ENCODE measurements at places on chromosomes 11 and 22. TPM values are rescaled to one million over a fixed set of nuclear protein-coding genes. Genes with fewer than 3 reads are reported as not detected.
A peak's percentile ranks its signal among the peaks of the same experiment; 100 is the strongest.

Gene SLC22A12
- not detected for total RNA-seq

Gene SLC35E4
- total RNA-seq: 2.4 TPM

Gene CNGA4
- not detected for total RNA-seq

Gene KCNQ1OT1
- total RNA-seq: 4.1 TPM

- no peaks in the 10 kb centered on the region for H3K27me3 ChIP-seq
- H3K4me1 ChIP-seq: peaks cover 23% of the 10 kb centered on the region
- H3K4me3 ChIP-seq: no peak overlapping the region
- H3K27ac ChIP-seq: no peak overlapping the region
- H3K36me3 ChIP-seq: no peaks in the 10 kb centered on the region
Measured at GRCh38 chr11:16194566-16194965, 161.8 kb downstream of the SOX6 start.

DNA sequence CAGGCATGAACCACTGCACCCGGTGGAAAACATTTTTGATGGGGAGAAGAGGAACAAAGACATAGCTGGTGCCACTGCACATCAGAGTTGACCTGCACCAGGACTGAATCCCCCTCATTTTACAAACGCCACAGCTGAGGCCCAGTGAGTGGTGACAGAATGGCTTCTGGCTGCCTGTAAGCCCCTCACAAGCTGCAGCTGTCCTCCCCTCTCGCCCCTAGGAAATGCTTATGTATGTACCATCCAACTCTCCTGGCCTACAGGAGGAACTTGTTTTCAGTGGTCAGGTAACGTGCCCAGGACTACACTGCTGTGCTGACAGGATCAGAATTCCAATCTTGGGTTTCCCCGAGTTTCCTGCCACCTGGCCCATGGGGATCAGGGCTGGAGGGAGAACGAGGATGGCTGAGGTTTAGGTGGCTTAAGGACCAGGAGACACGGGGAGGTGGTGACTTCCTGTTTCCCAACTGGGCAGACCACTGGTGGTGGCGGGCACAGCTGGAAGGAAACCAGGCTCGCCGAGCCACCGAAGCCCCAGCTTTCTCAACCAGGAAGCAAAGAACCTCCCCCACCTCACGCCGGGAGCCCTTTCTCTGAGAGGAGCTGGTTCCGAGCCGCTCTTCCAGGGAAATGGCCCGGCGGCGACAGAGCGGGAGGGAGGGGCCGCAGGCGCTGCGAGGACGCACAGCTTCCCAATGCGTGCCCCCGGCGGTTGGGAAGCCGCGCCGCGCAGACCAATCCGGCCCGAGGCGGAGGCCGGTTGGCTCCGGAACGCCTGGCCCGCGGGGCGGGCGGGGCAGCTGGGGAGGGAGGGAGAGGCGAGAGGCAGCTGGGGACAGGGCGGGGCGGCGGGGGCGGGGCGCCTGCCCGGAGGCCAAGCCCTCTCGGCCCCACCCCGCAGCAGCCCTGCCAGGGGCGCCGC is 1.0 kb upstream of the LRFN4 start:
- no peaks in the 10 kb centered on the region for H3K27me3 ChIP-seq
- peak; percentile 98 for DNase-seq
- peak overlapping the region; percentile 72 for H3K4me3 ChIP-seq
- peaks cover 16% of the 10 kb centered on the region for H3K4me1 ChIP-seq
- peak overlapping the region; percentile 69 for H3K27ac ChIP-seq

- H3K27ac ChIP-seq: peak overlapping the region; percentile 27
- DNase-seq: peak; percentile 46
- no peaks in the 10 kb centered on the region for H3K36me3 ChIP-seq
- no peak overlapping the region for H3K4me3 ChIP-seq
- no peaks in the 10 kb centered on the region for H3K27me3 ChIP-seq
Measured at GRCh38 chr11:34243600-34244464, 114.0 kb downstream of the ABTB2 start.

- no peak within 1 kb of the TSS for H3K4me3 ChIP-seq
- H3K27me3 ChIP-seq: no peaks in the 10 kb centered on the region
- H3K27ac ChIP-seq: no peak within 1 kb of the TSS
- no peak for DNase-seq
Measured at GRCh38 chr11:19060629-19061028, at the start of gene MRGPRX2. Gene MRGPRX2 (minus strand): TSS chr11:19060717. CDS start chr11:19056402, 4,315 bp downstream.

GRCh38 chr11:35045236-35045820 is 93.6 kb upstream of the CD44 start:
- H3K36me3 ChIP-seq: no peaks in the 10 kb centered on the region
- DNase-seq: no peak
- H3K4me1 ChIP-seq: no peaks in the 10 kb centered on the region
- H3K4me3 ChIP-seq: no peak overlapping the region
- H3K27ac ChIP-seq: no peak overlapping the region

GRCh38 chr11:80980227-80980626 is 1539.4 kb upstream of the TENM4 start:
- DNase-seq: peak; percentile 71
- H3K4me1 ChIP-seq: peaks cover 23% of the 10 kb centered on the region
- H3K27ac ChIP-seq: no peak overlapping the region
- no peak overlapping the region for H3K4me3 ChIP-seq

- peaks cover 10% of the 10 kb centered on the region for H3K4me1 ChIP-seq
- H3K27ac ChIP-seq: peak overlapping the region; percentile 92
- H3K36me3 ChIP-seq: peaks cover 22% of the 10 kb centered on the region
- H3K4me3 ChIP-seq: peak overlapping the region; percentile 83
Measured at GRCh38 chr11:10858439-10859325, 829 bp upstream of the ZBED5 start.

DNA sequence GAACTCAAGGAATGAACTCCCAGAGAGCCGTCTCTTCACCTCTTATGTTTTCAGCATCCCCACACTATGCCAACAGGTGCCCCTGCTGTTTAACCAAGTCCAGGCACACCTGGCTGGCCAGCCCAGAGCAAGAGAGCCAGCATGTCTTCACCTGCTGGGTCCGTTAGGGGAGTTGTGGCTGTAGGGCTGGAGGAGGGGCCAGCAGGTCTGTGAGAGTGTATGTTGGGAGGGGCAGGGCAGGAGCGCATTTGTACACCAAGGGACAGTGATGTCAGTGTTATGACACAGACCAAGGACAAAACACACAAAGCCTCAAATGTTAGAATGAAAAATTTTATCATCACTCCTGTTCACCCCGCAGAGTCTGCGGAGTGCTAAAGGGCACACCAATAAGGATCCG is 5.8 kb downstream of the PATZ1 start:
- no peak for DNase-seq
- peaks cover 47% of the 10 kb centered on the region for H3K36me3 ChIP-seq
- H3K4me3 ChIP-seq: no peak overlapping the region
- peaks cover 32% of the 10 kb centered on the region for H3K4me1 ChIP-seq

DNA sequence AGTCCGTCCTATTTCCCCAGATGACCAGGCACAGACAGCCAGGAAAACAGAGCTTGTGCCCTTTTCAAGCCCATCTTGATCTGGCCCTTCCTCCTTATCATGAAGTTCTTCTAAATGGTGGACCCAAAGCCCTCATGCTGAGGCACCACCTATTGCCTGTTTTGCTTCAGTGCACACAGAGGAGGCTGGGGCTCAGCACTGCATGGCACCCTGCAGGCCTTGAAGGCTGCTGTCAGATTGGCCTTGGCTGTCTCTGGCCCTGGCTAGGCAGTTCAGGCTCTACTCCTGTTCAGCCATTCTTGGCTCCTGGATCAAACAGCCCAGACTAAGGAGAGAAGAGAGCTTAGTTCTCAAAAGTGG is 49.2 kb downstream of the OTOG start:
- no peak overlapping the region for H3K4me3 ChIP-seq
- H3K4me1 ChIP-seq: no peaks in the 10 kb centered on the region
- no peaks in the 10 kb centered on the region for H3K36me3 ChIP-seq
- H3K27me3 ChIP-seq: peaks cover 3% of the 10 kb centered on the region
- no peak overlapping the region for H3K27ac ChIP-seq

DNA sequence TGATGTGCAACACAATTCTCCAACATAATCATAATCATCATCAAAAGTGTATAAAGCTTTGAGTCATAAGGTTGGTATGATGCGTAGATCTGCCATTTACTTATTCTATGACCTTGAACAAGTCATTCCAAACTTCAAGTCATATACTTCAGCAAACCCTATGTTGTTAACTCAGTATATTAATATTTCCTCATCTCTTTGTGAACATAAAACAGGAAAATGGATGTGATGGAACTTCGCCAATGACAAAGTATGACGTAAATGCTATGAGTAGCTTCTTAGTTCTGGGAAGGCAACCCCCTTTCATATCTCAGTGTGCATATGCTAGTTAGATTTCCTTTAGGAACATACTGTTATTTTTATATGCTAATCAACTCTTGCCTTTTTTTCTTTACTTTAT is 102.7 kb upstream of the ANO3 start:
- H3K4me1 ChIP-seq: no peaks in the 10 kb centered on the region
- no peaks in the 10 kb centered on the region for H3K36me3 ChIP-seq
- no peaks in the 10 kb centered on the region for H3K27me3 ChIP-seq
- peak; percentile 0 for DNase-seq
- no peak overlapping the region for H3K27ac ChIP-seq
- H3K4me3 ChIP-seq: no peak overlapping the region

DNA sequence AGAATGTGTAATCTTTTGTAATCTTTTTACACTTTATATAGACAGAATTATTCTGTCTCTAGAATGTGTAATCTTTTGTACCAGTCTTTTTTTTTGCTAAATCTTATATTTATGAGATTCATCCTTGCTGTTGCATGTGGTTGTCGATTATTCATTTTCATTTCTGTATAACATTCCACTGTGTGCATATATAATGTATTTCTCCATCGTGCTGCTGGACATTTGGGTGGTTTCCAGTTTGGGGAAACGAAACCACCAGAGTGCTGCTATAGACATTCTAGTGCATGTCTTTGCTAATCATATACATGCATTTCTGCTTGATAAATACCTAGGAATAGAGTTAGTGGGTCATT is 146.5 kb downstream of the GRIK4 start:
- H3K27ac ChIP-seq: no peak overlapping the region
- DNase-seq: no peak

GRCh38 chr22:17536269-17536668 is 27.0 kb upstream of the SLC25A18 start:
- DNase-seq: no peak
- no peaks in the 10 kb centered on the region for H3K27me3 ChIP-seq
- no peak overlapping the region for H3K4me3 ChIP-seq

DNA sequence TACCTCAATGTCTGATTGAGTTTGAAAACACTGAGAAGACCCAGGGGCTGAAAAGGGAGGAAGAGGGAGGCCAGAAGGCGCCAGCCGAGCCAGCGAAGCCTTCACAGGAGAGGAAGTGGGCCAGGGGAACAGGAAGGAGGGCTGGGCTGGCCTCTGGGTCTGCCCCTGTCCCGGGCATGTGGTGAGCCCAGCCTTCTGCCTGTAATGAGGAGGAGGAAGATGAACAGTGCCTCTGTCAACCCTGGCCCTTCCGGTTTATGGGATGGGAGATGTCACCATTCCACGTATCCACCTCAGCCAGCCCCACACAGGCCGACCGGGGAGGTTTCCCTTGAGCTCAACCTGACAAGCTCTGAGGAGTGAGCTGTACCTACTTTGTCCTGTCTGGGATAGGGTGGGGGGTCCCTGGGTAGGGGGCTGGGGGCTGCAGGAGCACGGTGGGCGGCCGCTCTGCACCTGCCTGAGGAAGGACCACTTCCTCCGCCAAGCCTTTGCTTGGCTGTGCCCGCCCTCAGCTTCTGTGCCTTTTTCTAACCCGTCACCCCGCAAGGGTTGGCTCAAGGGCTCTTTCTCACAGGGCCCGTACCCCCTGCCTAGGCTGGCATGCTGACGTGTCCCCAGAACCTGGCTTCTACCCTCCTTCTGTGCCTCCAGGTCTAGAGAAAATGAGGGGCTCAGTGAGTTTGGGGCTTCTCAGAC is 2.0 kb downstream of the PARVG start:
- no peak overlapping the region for H3K4me3 ChIP-seq
- no peak overlapping the region for H3K27ac ChIP-seq
- no peaks in the 10 kb centered on the region for H3K27me3 ChIP-seq
- peaks cover 13% of the 10 kb centered on the region for H3K4me1 ChIP-seq
